ENCODE measurements at places on chromosomes 4 and X.

- no peak for DNase-seq
Observed at GRCh38 chr4:156309031-156309430, 355.4 kb upstream of the CTSO start.

DNA sequence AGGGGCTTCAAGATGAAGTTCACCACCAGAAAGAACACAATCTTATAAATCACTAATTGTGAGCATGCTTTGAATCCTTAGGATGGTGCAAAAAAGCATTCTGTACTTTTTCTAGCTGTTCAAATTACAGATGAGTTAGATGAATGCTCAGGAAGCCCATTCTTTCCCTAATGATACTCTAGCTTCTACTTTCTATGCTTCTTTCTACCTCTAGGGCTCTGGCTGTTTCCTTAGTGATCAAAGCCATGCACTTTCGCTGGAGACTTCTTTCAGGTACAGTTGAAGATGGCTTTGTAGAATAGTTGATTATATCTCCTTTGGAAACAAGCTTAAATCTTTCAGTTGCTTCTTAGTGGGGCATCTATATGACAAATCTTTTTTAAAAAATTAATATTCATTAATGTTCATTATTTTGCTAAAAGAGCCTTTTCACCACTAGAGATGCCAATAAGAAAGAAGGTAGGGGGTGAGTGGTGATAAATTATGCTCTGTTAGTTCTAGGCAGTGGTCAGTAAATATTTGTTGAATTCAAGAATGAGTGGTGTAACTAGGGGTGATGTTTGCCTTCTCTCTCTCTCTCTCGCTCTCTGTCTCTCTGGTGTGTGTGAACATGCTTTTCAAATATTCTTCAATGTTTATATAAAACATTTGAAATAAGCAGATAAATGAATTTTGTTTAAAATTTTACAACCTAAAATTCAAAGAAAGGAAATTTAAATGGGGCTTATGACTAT lies 169.4 kb downstream of the GLUD2 start:
- DNase-seq, result no peak

GRCh38 chr4:78599931-78600375 lies 48.4 kb downstream of the ANXA3 start:
- no peak for DNase-seq

DNA sequence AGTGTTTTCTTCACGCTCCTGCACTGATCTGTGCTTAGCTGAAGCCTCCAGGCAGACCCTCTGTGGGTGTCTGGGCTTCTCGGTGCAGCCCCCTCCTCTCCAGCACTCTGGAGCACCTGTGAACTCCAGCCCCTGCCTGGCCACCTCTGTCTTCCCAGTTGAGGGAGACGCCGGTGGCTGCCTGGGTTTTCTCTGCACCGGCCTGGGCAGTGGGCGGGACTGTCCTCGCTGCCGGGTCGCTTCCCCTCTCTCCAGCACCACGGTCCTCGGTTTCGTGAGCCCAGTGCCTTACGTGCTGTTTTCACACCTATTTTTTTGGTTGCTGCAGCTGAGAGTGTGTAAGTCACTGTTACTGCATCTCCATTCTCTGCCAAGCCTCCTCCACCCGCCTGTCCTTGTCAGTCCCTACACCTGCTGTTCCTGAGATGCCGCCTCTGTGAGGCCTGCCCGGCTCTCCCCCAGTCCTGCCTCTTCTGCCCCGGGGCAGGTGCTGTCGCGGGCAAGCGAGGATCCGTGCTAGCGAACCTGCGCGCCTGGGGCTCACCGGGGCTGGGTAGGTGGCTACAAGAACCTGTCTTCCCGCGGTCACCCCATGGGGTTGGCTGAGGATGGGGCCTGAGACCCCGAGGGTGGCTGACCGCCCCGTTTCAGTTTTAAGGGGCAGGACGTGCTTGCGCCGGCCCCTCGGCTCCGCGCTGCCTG lies 2.4 kb upstream of the FGFRL1 start:
- DNase-seq, result no peak

GRCh38 chr4:61294936-61295335 lies 94.8 kb downstream of the ADGRL3 start:
- no peak for DNase-seq

- DNase-seq, result no peak
Observed at GRCh38 chr4:14596904-14597303, 405.4 kb upstream of the CPEB2 start.

DNA sequence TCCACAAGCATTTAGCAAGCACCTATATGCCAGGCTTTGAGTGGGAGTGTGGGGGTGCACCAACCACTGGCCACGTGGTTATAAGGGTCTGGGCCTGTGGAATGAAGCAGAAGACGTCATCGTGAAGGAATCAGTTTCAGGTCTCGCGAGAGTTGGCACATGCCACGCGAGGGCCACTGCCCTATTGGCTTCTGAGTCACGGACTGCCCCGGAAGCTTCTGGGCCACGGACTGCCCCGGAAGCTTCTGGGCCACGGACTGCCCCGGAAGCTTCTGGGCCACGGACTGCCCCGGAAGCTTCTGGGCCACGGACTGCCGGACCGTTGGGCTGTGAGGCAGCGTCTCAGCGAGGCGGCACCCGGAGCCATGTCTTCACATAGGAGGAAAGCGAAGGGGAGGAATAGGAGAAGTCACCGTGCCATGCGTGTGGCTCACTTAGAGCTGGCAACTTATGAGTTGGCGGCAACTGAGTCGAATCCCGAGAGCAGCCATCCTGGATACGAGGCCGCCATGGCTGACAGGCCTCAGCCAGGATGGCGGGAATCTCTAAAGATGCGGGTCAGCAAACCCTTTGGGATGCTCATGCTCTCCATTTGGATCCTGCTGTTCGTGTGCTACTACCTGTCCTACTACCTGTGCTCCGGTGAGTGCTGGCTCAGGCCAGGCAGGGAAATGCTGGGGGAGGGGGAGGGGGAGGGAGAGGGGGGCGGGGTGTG lies at the start of gene FMR1NB:
FMR1NB (plus strand) TSS at position 300 of the 715 bp plus-strand sequence; CDS start at position 366, 66 bp downstream.
- no peak for DNase-seq

DNA sequence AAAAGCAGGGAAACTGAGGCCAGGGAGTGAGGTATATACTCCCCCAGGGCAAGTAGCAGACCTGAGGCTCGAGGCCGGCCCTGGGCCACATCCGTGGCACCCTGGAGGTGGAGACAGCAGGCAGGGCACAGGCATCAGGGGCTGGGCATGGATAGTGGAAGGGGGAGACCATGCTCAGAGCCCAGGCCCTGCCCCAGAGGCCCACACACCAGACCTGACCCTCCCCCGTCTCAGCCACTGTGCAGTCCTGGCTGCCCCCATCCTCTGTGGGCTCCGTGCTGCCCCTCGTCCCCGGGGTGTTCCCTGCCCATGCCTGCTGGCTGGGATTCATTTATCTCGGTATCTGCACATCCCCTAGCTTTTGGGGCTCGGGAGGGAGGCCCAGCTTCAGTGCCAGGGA lies 103.1 kb upstream of the NKX1-1 start:
- no peak for DNase-seq

DNA sequence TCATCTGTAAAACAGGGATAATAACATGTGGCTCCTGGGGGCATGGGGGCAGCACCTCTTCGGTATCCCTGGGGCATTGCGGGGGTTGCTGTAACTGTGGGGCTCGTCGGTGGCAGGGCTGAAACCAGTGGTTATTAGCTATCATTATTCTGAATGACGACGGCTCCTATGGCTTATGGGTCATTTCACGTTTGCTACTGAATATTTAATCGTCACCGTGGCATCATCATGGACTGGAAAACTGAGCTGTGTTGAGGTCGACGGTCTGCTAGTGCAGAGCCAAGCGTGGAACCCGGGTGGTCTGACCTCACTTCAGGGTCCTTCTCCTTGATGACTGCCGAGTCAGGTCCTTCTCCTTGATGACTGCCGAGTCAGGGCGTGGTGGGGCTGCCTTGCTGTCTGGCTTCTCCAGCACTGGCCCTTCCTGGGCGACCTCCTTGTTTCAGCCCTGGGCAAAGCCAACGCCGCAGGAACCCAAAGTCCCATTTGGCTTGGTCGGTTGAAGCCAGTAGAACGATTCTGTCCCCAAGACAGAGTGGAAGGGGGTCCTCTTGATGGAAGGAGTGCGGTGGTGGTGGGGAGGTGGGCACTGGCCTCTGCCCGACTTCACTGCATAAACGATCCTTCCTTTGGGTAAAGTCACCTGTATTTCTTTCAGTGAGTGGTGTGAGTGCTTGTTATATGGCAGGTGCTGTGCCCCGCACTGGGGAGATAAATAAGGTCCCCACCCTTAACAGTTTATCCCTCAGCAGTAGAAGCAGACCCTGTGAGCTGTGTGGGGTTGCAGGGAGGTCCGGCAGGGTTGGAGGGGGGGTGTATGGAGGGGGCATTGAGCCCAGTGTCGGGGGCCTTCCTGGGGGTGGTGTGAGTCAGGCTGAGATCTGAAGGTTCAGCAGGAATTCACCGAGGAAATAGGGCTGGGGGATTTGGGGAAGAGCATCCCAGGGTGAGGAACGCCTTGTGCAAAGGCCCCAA lies 40.8 kb downstream of the PSAPL1 start:
- peak; percentile 11 for DNase-seq

DNA sequence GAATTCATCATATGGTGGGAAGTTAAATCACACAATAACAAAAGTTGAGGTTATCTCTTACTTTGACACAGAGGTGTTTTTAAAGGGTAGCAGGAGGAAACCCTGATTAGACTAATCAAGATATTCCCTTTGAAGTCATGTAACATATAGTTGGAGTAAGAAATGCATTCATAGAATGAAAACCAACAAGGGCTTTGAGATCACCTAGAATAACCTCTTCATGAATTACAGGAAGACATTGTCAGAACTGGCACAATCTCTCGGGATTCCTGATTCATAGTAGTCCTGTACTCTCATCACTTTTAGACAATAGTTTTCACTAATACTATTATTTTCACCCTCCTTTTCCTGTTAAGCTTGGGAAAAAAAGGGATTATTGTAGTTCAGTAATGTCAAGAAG lies 170.2 kb downstream of the PPP3CA start:
- DNase-seq, result no peak

GRCh38 chr4:2402941-2403340 lies 15.5 kb downstream of the ZFYVE28 start:
- DNase-seq, result no peak

GRCh38 chr4:111283066-111283677 lies 660.3 kb upstream of the PITX2 start:
- DNase-seq, result no peak

DNA sequence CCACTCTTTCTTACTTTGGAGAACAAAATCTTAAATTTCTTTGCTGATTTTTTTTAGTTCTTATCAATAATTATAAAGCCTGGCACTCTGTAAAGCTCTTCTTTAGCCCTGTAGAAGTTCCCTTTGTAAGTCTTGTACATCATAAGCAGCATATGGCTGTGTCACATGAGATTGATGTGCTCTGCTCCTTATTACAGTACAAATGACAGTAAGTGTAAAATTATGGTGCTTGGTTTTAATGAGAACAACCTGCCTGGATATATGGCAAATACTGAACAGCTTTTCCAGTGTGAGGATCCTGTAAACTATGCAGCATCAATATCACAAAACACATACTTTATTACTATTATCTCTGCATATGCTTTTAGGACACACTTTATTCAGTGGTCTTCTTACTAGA lies 145.9 kb upstream of the GNPDA2 start:
- no peak for DNase-seq

- no peak for DNase-seq
Observed at GRCh38 chrX:1932231-1932630, 317.4 kb downstream of the ASMT start.

- DNase-seq, result no peak
Observed at GRCh38 chr4:186069729-186070128, 773 bp downstream of the TLR3 start.

GRCh38 chr4:159177265-159178150 lies 74.6 kb downstream of the RAPGEF2 start:
- DNase-seq, result no peak

DNA sequence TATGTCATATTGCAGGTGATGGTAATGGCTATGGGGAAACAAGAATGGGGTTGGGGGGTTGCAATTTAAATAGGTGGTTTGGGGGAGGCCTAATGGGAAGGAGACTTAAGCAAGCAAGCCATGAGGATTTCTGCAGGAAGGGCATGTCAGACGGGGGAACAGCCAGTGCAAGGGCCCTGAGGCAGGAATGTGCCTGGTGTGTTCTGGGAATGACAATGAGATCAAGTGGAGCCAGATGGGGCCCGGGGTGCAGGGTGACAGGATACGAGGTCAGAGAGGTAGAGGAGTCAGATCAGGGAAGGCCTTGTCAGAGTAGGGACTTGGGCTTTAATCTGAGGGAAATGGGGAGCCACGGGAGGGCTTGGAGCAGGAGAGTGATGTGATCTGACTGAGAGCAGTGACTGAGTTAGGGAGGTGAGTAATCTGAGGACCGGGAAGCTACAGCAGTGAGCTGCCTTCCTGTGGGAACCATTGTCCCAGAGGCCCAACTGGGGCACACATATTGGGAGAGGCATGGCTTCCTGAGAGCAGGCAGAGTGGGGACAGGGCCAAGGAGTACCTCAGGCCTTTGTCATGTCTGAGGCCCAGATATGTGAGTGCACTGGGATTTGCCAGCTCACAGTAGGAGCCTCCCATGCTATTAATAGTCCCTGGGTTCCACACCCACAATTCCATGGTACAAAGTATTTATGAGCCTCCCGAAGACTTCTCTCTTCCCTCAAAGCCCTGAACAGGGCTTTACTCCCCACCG lies 139.8 kb downstream of the BCOR start:
- no peak for DNase-seq

DNA sequence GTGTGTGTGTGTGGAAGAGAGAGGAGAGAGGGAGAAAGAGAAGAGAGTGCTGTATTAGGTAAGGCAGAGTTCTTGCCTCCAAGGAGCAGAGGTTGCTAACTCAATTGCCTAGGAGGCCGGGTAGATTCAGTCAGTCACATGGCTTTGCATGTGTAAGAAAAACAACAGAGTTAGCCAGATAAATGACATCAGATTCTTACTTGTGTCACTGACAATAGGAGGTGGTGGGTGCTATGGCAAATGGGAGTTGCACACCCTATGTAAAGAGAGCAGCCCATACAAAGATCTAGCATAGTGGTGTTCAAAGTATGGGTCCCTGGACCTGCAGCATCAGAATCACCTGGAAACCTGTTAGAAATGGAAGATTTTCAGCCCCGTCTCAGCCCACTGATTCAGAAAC lies 14.4 kb upstream of the PGRMC2 start:
- no peak for DNase-seq

DNA sequence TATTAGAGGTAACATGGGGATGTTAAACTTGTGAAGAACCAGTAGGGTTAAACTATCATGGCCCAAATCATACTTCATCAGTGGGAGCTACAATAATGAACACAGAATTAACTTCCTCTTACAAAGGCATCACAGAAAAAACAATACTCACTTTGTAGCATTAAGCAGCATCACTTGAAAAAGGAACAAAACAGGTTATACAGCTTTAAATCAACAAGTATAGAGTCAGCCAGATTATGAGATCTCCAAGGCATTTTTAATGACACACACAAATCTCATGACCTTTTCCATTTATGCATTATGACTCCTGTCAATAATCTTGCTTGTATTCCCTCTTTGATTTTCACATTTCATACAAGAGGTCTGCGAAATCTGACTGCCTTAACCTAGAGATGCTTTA lies 18.3 kb downstream of the FBXL5 start:
- DNase-seq, result no peak

DNA sequence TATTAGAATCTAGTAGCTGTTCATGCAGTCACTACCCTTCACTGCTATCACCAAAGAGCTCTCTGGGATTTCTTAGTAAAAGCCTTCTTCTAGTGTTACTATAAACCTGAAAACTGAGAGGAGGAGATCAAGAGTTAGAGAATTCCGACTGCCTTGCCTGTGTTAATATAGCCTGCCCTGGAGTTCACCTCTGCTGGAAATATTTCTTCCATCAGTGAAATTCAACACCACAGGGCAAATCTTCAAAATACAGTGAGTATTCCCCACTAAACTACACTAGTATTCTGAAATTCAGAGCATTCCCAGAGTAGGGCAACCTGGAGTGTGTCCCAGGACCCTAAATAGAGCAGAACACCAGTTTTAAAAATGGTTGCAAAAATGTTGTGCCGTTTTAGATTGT lies 301.1 kb downstream of the ARHGAP24 start:
- no peak for DNase-seq
